Activated T-helper 2 cell treated with anti-CD3 and anti-CD28 coated beads, Interferon-gamma antibody, Interleukin-2, Interleukin-4, amounts not matched to agents 10 μg/mL and 5 μg/mL and 100 μg/mL, durations not matched to agents 14 hours and 24 hours and 36 hours (primary cell): ENCODE measurements at places on chromosomes 6 and 20. TPM values are rescaled to one million over a fixed set of nuclear protein-coding genes. Genes with fewer than 3 reads are reported as not detected.

The KCNK15 gene
- total RNA-seq = 0.16 and 0.34 TPM in 2 replicates

The EEF1A2 gene
- 1.4 and 2.4 TPM in 2 replicates for total RNA-seq

The SLC22A1 gene
- total RNA-seq = 1.2 and 1.4 TPM in 2 replicates

The GFOD1 gene
- total RNA-seq = 4.6 and 4.8 TPM in 2 replicates

The OR12D3 gene
- not detected in 2 replicates for total RNA-seq

The KIF25 gene
- not detected in 2 replicates for total RNA-seq

The TUBB2B gene
- total RNA-seq = 0.41 and 0.60 TPM in 2 replicates

The DLL1 gene
- total RNA-seq = not detected in 2 replicates

DNA sequence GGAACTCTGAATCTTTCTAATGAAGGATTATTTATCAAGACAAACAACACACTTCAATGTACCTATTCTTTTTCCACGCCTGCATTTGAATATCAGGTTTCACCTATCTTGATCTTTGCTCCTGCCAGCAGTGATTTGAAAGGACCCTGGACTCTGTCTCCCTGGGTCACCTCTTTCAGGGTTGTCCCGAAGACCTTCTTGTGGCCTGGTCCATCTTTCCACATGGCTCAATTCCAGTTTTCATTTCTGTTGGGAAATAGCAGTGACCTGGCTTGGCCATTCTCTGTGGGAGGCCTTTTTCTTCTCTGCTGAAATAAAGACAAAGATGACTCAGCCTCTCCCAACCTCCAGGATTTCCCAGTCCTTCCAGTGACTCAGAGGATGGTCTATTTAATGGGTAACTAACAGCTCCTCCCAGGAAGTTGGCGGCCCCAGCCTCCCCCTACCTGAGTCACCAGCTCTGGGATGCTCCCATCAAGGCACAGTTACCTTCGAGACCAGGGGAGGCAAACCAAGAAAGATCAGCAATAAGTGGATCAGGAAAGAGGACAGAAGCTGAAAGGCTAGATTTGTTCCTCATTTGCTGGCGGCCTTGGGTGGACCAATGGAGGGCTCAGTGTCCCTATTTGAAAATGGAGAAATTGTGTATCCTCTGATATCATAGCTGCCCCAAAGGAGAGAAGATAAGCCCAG lies 120.2 kb upstream of the RNF24 start:
- no peaks in the 10 kb centered on the region for H3K36me3 ChIP-seq

DNA sequence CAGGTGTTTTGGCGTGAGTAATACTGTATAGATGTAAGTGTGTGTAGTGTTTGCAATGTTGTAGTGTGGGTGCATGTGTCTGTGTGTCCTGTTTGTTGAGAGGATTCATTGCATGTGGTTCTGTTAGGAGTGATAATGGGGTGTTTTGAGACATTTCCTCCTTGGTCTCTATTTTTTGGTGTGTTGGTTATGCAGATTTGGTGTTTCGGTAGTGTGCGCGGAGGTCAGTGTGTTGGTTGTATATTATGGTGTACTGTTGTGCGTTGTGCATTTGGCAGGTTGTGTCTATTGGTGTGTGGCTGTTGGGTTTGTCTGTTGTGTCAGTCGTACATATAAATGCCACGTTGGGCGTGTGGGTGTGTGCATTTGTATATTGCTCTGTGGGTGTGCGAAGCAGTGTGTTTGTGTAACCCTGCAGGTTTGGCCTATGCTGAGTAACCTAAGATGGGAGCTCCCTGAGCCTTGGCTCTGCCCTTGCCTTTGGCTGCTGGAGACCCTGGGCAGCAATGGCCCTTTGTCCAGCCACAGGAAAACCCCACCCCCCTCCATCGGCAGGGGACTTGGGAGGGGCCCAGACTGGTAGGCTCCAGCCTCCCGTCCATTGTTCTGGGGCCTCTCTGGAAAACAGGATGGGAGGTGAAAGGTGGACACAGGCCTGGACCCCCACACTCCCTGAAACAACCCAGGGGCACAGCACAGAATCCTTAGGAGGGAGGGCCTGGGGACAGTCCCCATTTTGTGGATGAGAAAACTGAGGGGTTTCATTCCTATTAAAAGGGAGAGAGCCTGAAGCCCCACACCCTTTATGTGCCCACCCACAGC lies 10.3 kb upstream of the ID1 start:
- no peaks in the 10 kb centered on the region for H3K36me3 ChIP-seq
- no peaks in the 10 kb centered on the region for H3K4me1 ChIP-seq
- no peak overlapping the region for H3K27ac ChIP-seq
- H3K4me3 ChIP-seq = no peak overlapping the region
- DNase-seq = no peak

GRCh38 chr6:100435299-100435698 lies 29.4 kb downstream of the SIM1 start:
- H3K4me3 ChIP-seq = no peak overlapping the region
- H3K27ac ChIP-seq = no peak overlapping the region
- no peaks in the 10 kb centered on the region for H3K4me1 ChIP-seq
- H3K36me3 ChIP-seq = no peaks in the 10 kb centered on the region
- H3K27me3 ChIP-seq = peaks cover 29% of the 10 kb centered on the region

- H3K27ac ChIP-seq = no peak overlapping the region
- no peak overlapping the region for H3K4me3 ChIP-seq
- no peaks in the 10 kb centered on the region for H3K4me1 ChIP-seq
Observed at GRCh38 chr6:152922706-152923105, 60.1 kb downstream of the FBXO5 start.

- DNase-seq = no peak
- H3K27ac ChIP-seq = no peak overlapping the region
- no peaks in the 10 kb centered on the region for H3K27me3 ChIP-seq
Observed at GRCh38 chr6:72654071-72654621, 32.3 kb downstream of the KCNQ5 start.

GRCh38 chr6:151690303-151690702 lies 117.2 kb upstream of the ESR1 start:
- H3K27me3 ChIP-seq = peaks cover 15% of the 10 kb centered on the region
- peaks cover 17% of the 10 kb centered on the region for H3K4me1 ChIP-seq
- DNase-seq = no peak
- H3K4me3 ChIP-seq = peak overlapping the region; percentile 51
- H3K36me3 ChIP-seq = no peaks in the 10 kb centered on the region
- no peak overlapping the region for H3K27ac ChIP-seq

DNA sequence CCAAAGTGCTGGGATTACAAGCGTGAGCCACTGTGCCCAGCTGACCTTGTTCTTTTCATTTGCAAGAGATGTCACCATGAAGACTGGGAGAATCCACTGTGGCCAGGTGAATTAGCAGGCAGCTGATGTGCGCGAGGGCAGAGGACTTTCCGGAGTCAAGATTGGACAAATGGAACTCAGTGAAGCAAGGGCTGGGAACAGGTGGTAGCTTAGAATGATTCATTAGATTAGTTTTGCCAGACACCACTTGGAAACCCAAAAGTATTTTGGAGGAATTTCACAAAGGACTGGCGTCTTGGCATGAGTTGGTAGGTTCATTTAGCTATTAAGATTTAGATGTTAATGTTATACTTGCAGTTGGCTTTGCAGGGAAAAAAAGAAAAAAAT lies 4.7 kb upstream of the AKAP7 start:
- no peaks in the 10 kb centered on the region for H3K36me3 ChIP-seq
- H3K4me1 ChIP-seq = peaks cover 8% of the 10 kb centered on the region
- H3K4me3 ChIP-seq = no peak overlapping the region
- no peak overlapping the region for H3K27ac ChIP-seq

DNA sequence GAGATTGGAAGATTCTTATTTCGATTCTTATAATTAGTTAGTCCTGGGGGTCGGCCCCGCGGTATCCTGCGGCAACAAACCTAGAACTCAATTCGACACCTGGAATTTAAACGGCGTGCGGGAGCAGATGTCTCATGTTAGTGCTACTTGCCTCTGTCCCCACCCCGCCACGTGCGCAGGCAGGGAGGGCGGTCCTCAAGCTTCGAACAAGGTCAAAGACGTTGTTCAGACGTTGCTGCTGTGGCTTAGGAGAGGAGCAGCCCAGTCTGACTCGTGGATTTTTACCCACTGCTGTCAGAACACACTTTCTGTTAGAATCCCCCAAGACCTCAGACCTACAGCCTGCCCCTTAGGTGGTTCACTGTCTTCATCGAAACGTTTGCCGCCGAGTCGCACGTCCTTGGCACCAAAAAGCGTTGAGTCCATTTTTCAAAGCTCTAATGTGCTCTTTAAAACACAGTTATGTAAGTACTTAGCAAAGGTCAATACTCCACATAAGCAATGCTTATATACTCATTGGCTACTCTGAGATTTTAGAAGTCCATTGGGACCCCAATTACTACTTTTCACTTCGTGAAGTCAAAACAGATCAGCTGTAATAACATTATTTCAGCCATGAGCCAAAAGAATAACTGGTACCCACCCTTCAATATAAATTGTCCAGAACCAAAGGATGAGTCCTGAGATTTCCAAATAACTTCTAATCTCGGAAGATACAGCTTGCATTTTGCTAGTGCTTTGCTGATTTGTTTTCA lies 2.7 kb upstream of the C6orf62 start:
- DNase-seq = no peak
- H3K4me3 ChIP-seq = peak overlapping the region; percentile 99
- H3K36me3 ChIP-seq = peaks cover 36% of the 10 kb centered on the region

DNA sequence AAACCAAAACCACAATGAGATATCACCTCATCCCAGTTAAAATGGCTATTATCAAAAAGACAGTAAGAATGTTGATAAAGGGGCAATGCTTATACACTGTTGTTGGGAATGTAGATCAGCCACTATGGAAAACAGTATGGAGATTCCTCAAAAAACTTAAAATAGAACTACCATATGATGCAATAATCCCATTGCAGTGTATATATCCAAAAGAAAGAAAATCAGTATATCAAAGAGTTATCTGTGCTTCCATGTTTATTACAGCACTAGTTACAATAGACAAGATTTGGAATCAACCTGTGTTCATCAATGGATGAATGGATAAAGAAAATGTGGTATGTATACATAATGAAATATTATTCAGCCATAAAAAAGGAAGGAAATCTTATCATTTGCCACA lies 3.5 kb upstream of the FABP7 start:
- H3K4me3 ChIP-seq = no peak overlapping the region
- DNase-seq = no peak
- peaks cover 22% of the 10 kb centered on the region for H3K27me3 ChIP-seq
- no peaks in the 10 kb centered on the region for H3K36me3 ChIP-seq

- no peak overlapping the region for H3K4me3 ChIP-seq
- no peak for DNase-seq
- H3K36me3 ChIP-seq = no peaks in the 10 kb centered on the region
- no peaks in the 10 kb centered on the region for H3K4me1 ChIP-seq
- no peak overlapping the region for H3K27ac ChIP-seq
Observed at GRCh38 chr6:1066449-1067090, 245.3 kb upstream of the FOXQ1 start.

GRCh38 chr6:156344491-156344890 lies 432.7 kb upstream of the ARID1B start:
- no peaks in the 10 kb centered on the region for H3K36me3 ChIP-seq
- H3K4me1 ChIP-seq = no peaks in the 10 kb centered on the region
- H3K4me3 ChIP-seq = no peak overlapping the region

GRCh38 chr6:165439928-165440554 lies 130.6 kb upstream of the C6orf118 start:
- H3K4me1 ChIP-seq = no peaks in the 10 kb centered on the region
- H3K36me3 ChIP-seq = no peaks in the 10 kb centered on the region
- no peak overlapping the region for H3K4me3 ChIP-seq
- no peak for DNase-seq
- no peak overlapping the region for H3K27ac ChIP-seq

- no peaks in the 10 kb centered on the region for H3K27me3 ChIP-seq
- no peak for DNase-seq
- no peak overlapping the region for H3K27ac ChIP-seq
- H3K36me3 ChIP-seq = peaks cover 41% of the 10 kb centered on the region
Observed at GRCh38 chr6:85498596-85499258, 48.8 kb downstream of the NT5E start.

DNA sequence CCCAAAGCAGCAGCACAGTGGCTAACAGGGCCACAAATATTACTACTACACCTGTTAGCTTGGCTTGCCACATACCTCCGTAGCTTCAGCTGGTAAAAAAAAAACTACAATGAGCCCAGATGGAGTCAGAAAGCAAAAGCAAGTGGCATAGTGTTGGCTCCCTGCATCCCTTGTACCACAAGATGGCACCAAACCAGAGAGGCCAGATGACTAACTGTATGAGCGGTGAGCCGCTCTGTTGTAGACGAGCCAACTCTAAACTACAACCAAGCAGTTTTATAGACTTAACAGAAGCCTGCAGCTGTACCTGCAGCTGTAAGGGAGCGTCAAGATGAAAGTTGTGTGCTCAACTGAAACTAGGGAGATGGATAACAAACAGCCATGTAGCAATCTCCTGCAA lies 84.5 kb upstream of the MCHR2 start:
- no peak for DNase-seq
- H3K4me1 ChIP-seq = no peaks in the 10 kb centered on the region
- no peak overlapping the region for H3K27ac ChIP-seq
- no peak overlapping the region for H3K4me3 ChIP-seq

GRCh38 chr6:169225131-169225576 lies 28.5 kb downstream of the THBS2 start:
- no peak for DNase-seq
- H3K27me3 ChIP-seq = no peaks in the 10 kb centered on the region
- no peak overlapping the region for H3K27ac ChIP-seq
- H3K36me3 ChIP-seq = no peaks in the 10 kb centered on the region
- no peak overlapping the region for H3K4me3 ChIP-seq

GRCh38 chr6:34994693-34995092 lies 105.6 kb downstream of the ANKS1A start:
- no peaks in the 10 kb centered on the region for H3K4me1 ChIP-seq
- no peak for DNase-seq
- H3K4me3 ChIP-seq = no peak overlapping the region
- H3K27me3 ChIP-seq = no peaks in the 10 kb centered on the region
- no peak overlapping the region for H3K27ac ChIP-seq
- peaks cover 2% of the 10 kb centered on the region for H3K36me3 ChIP-seq

DNA sequence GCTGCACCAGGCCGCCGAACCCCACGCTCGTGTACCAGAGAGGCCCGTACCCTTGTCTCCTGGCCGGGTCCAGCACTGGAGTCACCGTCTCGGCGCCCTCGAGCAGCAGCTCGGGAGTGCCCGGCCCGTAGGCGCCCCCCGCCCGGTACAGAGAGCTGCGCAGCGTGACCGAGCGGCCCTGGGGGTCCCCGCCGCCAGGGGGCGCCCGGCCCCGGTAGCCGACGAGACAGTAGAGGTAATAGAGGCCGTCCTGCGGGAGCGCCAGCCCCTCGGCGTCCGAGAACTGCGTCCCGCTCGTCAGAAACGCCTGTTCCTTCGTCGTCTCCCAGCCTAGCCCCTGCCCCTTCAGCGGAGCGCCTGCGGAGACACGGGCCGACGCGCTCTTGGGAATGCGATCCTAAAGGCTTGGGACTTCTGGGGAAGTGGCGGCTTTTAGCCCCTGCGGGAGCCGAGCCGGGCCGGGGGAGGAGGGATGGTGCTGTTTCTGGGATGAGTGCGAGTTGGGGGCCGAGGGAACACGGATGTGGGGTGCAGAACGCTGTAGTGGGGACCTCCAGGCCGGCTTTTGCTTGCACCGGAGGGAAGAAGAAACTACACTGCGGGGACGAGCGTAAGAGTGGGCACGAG lies 1.3 kb downstream of the LTB start:
- H3K27me3 ChIP-seq = no peaks in the 10 kb centered on the region
- H3K36me3 ChIP-seq = peaks cover 43% of the 10 kb centered on the region
- H3K4me1 ChIP-seq = peaks cover 57% of the 10 kb centered on the region
- H3K27ac ChIP-seq = peak overlapping the region; percentile 89
- H3K4me3 ChIP-seq = peak overlapping the region; percentile 97
- peak; percentile 80 for DNase-seq
